ENCODE measurements at places on chromosomes 3 and 15.

DNA sequence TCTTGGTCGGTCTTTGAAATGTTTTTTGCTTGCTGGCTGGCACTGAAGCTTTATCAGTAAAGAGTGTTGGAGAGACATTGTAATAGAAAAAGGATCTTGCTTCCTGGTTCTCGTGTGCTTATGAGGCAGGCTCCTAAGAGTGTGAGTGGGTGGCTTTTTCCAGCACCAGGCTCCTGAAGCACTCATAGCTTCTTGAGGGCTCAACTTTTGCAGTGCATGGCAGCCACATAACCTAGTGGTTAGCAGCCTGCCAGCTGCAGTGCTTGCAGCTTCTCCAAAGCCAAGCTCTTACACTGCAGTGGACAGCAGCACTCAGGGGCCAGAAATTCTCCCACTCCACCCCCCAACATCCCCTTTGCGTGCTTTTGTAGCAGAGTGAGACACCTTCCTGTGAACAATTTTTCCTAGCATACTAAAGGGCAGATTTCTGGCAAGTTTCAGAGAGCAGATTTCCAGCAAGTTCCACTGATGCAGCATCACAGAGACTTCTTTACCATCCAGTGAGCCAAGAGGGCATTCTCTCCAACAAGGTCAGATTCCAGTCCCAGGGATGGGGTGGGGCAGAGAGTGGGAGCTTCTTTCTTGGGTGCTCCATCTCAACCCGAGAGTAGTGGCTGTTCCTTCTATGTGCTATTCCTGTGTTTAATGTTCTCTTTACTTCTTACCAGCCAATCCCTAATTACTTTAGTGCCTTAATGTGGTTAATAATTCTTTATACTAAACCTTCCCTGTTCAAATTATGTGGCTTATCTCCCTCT, 15.8 kb upstream of the ARHGEF26 start:
- no peak for DNase-seq

DNA sequence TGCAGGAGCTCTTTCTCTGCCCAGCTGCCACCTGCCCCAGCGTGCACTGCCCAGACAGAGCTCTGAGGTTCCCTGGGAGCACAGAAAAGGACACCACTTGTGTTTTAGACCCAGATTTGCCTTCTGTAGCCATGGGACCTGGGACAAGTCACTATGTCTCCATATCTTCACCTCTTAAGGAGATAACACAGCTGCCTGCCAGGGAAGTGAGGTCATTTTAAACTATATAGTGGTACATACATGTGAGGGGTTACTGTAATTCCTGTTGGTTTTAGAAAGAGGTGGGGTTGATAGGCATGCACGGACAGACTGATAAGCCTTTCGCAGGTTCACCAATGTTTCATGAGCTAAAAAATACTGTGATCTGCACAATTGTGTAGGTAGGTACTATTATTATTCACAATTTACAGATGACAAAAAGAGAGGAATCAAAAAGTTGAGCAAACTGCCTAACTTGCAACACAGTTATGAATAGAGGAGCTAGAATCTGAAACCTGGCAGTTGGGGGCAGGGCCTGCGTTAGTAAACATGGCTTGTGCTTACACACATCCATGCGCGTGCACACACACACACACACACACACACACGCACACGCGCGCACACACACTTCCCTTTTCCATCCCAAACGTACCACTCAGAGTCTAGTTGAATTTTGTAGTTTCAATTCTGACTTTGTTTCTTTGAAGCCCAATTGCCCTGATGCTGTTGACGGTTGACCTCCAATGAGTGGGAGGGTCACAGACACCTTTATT, 193.6 kb downstream of the FAM43A start:
- DNase-seq = no peak

DNA sequence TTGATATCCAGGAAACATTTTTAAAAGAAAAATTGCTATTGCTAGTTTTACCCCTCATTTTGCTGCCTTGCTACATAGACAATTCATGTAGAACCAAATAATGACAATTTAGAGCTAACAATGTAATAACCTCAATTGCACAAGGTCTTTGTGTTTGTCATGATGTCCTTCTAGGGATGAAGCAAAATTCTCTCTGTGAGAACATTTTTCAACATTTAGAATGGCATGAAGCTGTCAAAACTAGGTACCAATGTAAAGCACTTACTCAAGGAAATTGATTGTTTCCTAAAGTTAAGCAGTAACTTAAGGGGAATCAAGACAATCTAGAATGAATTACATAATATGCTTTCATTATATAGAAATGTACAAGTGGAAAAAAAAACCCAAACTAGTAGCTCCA, 7.9 kb upstream of the FGF7 start:
- DNase-seq = no peak

GRCh38 chr3:23004971-23005370, 198.2 kb upstream of the UBE2E2 start:
- DNase-seq = peak; percentile 27

- DNase-seq = no peak
Measured at GRCh38 chr3:152738656-152739055, 96.3 kb upstream of the P2RY1 start.

- no peak for DNase-seq
Measured at GRCh38 chr15:40854161-40854560, 10.3 kb downstream of the SPINT1 start.

Measured in GM04503 (cell line).